ENCODE measurements at places on chromosomes 5 and 9.

DNA sequence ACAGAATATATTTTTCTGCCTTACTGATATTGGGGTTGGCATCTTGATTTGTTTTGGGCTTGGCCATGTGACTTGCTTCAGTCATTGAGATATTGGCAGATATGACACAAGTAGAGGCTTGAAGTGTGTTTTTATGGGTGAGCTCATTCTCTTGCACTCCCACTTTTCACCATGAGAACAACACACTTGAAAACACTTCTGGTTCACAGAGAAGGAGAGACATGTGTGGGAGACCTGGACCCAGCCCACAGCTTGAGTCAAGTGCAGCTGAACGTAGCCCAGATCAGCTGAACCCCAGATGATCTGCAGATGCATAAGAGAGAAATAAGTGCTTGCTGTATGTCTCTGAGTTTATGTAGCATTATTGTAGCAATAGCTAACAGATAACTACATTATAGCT is 155.4 kb downstream of the SEMA6A start:
- no peak for DNase-seq

DNA sequence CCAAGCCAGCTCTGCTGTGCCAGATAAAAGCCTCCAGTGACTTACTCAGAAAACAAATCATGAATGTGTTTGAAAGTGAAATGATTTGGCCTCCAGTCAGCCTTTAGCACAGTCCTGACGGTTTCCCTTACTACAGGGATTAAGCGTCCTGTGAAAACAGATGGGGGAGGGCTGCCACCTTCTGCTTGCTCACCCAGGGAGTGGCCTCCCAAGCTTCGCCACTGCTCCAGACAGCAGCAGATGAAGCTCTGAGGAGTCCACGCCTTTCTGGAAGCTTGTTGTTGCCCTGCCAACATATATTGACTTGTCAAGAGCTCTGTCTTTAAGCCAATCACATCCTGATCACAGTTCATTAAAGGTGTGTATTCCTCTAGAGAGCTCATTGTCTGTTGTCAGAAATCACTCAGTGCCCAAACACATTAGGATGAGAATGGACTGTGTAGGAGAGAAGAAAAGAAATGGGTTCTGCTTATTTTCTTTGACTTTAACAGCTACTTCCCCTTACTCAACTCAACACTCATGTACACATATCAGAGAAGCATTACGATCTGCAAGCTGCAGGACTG is 4.9 kb upstream of the FYB1 start:
- DNase-seq = no peak

DNA sequence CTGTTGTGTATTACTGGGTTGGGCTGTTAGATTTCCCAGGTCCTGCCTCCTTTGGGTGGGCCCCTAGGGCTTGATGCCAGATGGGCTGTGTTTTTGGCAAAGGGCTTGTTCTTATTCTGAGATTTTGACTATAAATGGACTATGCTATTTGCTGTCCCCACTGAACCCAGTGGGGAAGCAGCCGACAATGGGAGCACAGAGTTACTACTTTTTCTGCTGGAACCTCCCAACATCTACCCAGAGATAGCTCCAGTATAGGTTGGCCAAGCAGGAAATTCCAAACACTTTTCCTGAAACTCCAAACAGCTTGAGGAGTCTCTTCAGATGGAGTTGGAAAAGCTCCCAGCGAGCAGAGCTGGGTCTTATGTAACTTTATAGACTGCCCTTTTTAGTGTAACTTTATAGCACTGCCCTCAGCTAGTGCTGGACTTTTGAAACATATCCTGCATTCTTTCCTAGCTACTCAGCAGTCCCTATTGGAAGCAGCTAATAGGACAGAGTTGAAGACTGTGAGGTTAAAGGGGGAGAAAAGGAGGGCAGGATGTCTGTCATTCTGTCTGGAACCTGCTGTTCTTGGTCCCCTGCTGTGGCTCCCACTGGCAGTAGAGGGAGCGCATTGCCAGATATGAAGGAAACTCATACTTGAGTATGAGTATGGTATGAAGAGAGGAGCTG is 21.0 kb downstream of the RUSC2 start:
- DNase-seq = no peak

DNA sequence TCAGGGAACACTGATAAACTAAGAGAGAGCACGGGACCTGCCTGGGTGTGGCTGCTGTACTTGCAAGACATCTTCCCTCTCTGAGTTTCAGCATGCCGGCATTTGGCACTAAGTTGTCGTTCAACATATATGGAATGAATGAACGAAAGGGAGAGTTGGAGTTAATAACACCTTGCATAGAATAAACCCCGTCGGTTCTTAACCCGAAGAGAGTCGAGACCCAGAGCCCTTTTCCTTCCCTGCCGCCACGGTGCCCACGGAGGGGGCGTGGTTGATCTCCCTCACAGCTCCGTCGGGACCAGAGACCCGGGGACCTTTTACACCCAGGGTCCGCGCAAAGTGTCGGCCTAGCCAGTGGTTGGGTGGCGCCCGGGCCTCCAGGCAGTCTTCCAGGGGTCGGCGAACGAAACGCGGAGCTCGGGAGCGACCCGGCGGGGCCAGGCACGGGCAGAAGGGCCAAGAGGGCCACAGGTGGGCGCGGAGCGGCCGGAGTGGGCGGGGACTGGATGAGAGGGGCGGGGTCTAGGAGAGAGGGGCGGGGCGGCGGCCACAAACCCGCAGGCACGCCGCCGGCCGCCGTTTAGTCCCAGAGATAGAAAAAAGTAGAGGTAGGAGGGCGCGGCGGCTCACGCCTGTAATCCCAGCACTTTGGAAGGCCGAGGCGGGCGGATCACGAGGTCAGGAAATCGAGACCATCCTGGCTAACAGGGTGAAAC is 735 bp upstream of the RPL26L1 start:
- DNase-seq = peak; percentile 65

DNA sequence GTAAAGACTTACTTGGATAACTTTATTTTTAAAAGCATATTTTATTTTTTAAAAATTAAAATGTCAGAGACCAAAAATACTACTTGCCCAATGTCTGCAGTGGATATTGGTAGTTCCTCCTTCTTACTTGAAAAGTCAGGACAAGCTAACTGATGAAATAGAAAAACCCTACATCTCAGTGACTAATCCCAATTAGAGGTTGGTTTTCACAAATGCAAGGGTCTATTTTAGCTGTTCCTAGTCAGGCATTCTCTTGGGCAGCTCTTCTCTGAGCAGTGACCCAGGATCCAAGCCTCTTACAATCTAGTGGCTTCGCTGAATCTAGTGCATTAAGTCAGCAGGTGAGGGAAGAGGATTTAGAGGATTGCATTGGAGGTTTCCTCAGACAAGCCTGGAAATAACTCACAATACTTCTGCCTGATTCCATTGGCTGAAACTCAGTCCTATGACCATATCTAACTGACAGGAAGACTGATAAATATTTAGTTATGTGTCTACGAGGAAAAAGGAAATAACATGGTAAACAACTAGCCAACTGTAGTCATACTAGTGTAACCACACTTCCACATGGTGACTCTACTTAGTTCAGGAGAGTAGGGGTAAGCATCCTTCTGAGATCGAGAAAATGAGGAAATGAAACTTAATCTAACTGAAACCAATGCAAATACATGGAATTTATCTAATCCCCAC is 34.2 kb upstream of the MIER3 start:
- DNase-seq = no peak

DNA sequence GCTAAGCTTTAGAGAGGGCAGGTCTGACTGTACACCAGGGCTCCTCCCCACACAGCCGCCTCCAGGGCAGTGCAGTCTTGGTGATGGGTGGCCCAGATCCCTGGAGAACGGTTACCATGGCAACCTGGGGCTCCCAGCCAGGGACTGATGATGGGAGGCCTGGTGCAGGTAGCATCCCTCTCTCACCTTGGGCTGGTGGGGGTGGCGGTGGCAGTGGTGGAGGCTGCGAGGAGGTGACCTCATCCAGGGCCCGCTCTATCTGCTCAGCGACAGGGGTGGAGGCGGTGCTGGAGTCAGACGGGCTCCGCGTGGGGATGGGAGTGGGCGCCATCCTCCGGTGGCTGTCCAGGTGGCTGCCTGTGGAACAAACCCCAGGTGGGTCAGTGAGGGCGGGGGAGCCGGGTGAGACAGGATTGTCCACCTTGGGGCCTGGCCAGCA is 12.3 kb downstream of the PRR7 start:
- no peak for DNase-seq

GRCh38 chr9:95953986-95954385 is 78.5 kb downstream of the ERCC6L2 start:
- DNase-seq = no peak

DNA sequence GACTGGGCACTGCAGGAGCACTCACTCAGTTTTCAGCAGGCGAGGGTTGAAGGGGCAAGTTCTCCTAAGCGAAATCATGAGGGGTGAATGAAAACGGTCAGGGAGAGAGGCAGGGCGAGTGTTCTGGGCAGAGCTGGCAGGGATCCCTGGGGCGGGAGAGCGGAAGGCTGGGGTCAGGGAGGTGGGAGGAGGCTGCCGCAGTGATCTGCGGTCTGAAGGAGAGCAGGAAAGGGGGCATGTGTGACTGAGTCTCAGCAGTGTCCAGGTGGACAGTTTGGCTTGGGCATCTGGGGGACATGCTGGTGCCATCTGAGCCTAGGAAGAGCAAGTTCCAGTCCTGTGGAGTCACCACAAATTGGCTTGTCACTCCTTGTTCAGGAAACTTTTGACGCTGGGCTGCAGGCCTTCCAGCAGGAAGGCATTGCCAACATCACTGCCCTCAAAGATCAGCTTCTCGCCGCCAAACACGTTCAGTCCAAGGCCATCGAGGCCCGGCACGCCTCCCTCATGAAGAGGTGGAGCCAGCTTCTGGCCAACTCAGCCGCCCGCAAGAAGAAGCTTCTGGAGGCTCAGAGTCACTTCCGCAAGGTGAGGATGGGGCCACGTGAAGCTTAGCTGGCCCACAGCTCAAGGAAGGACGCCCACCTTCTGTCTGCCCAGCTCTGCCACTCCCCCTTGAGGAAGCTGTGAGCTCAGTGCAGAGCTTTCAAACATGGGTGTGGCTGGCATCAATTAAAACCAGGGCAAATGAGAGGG is 31.1 kb downstream of the DYNC2I2 start:
- DNase-seq = no peak

DNA sequence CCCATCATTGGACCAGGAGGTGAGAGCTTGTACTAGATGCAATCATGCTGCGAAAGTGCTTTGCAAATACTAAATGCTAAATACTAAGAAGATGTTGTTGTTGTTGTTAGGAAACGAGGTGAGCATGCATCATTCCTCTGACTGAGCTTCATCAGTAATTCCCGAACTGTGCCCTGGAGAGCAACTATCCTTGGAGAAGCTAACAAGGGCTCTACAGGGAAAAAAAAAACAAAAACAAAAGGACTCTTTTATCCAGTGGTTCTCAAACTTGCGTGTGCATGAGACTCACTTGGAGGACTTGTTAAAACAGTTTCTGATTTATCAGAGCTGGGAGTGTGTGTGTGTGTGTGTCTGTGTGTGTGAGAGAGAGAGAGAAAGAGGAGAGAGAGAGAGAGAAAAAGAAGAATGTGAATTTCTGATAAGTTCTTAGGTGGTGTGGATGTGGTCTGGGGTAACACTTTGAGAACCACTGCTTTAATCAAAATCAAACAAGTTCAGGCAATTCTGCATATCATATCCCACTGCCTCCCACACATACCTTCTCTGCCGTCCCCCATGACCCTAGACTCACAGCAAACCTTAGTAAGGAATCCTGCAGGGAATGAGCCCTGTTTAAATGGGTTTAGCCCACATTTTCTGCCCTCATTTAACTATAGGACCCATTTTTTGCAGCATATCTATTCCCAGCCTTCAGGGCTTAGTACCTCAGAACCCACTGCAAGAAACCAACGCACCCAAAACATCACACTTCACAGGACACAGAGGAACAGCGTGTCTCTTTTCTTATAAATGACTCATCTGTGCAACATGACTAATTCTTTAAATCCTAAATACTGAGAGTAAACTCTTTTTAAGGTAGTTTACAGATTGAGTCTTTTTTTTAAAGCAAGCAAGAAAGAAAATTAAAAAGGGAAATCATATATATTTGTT is 48.9 kb downstream of the PDE6A start:
- DNase-seq = no peak

- DNase-seq = no peak
Measured at GRCh38 chr5:135641319-135641718, 62.5 kb upstream of the CXCL14 start.

- DNase-seq = no peak
Measured at GRCh38 chr9:69877852-69878514, 57.4 kb downstream of the CFAP95 start.

DNA sequence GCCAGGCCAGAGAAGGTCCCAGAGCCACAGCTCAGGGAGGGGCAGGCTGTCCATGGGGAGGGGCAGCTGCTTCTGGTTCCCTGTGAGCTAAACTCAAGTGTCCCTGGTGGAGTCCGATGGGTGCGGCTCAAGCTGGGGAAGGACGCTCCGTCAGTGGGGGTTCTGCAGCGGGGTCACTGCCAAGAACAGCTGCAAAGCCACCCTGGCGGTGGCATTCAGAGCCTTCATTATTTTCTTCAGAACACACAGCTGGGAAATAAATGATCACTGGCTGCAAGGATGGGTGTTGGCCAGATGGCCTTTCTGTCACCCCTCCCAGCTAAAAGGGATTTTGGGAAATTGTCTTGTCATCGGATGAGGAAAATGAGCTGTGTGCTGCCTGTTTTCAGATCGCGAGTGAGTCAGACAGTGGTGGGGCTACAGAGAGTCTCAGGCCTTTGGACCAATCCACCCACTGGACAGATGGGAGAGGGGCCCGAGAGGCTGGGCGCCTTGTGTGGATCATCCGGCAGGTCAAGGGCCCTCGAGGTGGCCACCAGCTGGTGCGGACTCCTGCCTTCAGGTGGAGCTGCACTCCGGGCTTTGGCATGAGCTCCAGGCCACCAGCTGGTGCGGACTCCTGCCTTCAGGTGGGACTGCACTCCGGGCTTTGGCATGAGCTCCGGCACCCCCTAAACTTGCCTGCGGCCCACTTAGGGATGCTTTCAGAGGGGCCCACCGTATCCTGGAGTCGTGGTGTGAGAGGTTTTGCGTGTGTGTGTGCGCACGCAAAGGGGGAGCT is 17.9 kb upstream of the GFPT2 start:
- no peak for DNase-seq

GRCh38 chr5:132335402-132335801 is 34.1 kb upstream of the SLC22A5 start:
- DNase-seq = no peak

- no peak for DNase-seq
Measured at GRCh38 chr9:11319538-11319937, 706.7 kb upstream of the PTPRD start.

DNA sequence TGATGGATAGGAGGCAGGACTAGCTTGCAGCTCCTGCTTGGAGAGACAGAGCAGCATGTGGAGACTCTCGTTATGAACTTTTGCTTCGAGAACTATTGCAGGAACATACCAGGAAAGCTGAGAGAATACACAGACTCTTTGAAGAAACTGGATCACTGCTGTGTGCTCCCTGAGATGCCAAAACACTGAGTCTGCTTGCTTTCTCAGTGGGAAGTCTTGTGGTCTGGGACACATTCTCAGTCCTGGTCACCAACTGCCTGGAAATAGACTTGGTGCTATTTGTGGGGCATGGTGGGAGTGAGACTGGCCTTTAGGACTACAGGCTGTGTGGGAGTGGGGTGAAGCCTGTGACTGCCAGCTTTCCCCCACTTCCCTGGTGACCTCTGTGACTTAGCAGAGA is 252.6 kb downstream of the MED10 start:
- DNase-seq = no peak

GRCh38 chr9:10265153-10265631 is 347.6 kb downstream of the PTPRD start:
- DNase-seq = no peak

GRCh38 chr9:35526087-35526801 is 36.3 kb downstream of the RUSC2 start:
- DNase-seq = no peak

All from activated naive CD4-positive, alpha-beta T cell treated with Interleukin-2 at 50 U/mL for 16 hours (primary cell).